Amniotic stem cell (primary cell): ENCODE measurements at places on chromosomes 13 and 19.

DNA sequence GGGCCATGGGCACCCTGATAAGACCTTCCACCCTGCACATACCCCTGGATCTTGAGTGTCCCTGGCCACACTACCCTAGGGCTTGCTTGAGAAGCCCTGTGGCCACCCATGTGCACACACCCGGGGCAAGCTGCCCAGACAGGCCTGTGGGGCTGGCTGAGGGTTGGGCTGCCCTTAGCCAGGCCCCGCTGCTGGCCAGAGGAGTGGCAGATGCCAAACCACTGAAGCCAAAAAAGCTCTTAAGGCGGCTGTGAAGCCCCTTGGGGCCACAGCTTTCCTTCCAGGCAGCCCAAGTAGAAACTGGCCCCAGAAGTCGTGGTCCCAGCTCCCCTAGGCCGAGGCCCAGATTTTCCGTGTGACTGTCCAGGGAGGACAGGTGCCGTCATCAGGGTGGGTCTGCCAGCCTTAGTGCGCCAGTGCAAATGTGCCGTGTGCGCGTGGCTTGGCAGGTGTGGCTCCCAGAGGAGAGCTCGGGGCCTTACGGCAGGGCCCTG lies 14.8 kb downstream of the CEBPG start:
- DNase-seq = no peak

DNA sequence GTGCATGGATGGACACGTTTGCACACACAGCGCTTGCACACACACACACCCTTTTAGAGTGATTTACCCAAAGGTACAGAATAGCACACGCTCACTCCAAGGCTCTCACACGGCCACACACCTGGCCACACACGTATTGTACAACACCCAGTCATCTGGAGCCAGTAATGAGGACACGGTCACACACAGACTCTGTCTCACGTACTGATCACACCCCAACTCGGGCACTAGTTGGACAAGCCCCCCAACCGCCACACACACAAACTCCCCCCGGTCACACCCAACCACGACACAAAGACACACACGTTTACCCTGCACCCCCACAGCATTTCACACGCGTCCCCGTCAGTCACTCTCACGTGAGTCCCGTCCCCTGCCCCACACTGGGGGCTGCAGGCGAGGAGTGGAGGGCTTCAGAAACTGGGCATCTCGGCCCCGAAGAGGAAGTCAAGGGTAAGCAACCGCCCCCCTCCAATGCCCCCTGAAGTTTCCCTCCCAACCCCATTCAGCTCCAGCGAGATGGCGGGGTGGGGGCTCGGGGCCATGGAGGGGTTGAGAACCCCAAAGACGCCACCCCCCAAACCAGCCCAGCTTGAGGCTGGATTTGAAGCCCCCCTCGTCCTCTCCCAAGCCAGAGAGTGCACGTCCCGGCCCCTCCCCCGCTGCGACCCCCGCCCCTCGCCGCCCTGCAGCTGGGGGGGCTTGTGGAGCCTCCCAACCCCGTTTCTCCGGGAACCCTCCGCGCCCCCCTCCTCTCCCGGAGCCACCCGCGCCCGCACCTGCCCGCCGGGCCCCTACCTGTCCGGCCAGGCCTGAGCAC lies 599 bp downstream of the OLFM2 start:
- DNase-seq = no peak

- no peak for DNase-seq
Observed at GRCh38 chr19:48396016-48396823, 2.8 kb downstream of the GRIN2D start.

GRCh38 chr19:2969104-2969504 lies 8.3 kb upstream of the TLE6 start:
- DNase-seq = no peak

DNA sequence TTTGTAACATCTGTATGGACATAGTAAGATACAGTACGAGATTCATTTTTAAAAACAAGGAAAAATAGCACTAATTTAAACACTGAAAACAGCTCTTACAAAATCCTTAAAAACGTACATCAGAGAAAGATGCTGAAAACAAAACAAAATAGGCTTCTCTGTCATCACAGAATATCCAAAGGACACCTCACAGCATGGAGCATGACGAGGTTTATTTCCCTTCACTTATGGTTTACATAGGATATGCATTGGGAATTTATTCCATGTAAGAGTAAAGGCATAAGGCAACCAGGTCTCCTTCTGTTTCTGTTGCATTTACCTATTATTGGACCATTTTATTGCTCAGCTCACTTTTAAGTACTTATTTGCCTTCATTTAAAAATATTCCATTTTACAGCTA lies 3.0 kb downstream of the KCTD12 start:
- no peak for DNase-seq

- DNase-seq = no peak
Observed at GRCh38 chr19:3670796-3671679, 29.2 kb downstream of the PIP5K1C start.

GRCh38 chr13:89361909-89362308 lies 1690.7 kb downstream of the SLITRK5 start:
- DNase-seq = no peak

GRCh38 chr19:38726284-38726673 lies 18.0 kb downstream of the CAPN12 start:
- DNase-seq = no peak

- DNase-seq = no peak
Observed at GRCh38 chr13:88124142-88124541, 453.0 kb downstream of the SLITRK5 start.

GRCh38 chr19:8321986-8322637 lies 816 bp downstream of the RPS28 start:
- DNase-seq = no peak

- DNase-seq = no peak
Observed at GRCh38 chr19:38429055-38429810, 3.2 kb upstream of the RASGRP4 start.
